ENCODE measurements at places on chromosomes 5 and 9.

GRCh38 chr5:134133995-134134541, 19.6 kb downstream of the TCF7 start:
- no peak for DNase-seq

- DNase-seq: no peak
These were observed 2.8 kb downstream of the ST8SIA4 start for GRCh38 chr5:100900142-100900795.

DNA sequence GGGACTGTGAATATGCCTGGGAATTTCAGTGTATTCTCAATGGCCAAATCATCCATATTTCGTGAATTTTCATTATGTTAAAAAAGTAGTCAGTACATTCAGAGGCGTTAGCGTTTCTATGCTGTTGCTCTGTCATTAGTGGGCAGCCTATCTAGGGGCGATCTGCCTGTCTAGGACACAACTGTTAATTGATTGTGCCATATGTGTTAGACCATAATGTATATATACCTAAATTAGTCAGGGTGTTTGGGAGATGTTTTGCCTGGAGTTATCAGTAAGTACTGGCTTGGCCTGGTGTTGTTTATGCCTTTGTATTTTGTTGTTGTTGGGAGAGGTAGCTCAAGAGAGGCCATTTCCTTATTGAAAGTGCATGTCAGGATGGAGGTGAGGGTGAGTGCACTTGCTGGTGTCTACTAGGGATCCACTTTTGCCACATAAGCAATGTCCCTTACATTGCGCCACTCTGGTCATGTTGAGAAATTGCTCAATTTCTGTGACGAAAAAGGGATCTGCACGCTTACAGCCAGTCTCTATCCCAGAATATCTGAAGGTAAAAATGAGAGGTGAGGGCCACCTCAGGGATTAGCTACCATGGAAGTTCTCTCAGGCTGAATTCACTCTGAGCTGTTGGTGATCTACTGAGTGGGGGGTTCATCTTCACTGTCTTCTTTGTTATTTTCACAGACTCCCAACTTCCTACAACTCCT, 123.3 kb downstream of the ST8SIA4 start:
- DNase-seq: no peak

DNA sequence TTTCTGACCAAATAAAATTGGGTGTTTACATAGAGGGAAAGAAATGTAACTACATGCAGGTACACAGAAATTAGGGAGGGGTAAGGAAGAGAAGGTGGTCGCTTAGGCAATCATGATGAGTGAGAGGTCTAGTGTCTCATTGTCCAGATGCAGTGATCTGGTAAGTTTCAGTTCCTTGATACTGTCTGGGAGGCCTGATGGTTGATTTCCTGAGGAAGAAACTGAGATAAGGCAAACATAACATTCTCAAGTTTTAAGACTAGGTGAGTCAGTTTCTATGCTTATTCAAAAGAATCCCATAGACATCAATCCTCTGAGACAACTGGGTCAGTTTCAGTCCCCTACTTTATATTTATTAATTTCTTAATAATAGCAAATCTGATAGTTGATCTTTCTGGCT, 843.3 kb upstream of the CDH10 start:
- no peak for DNase-seq
